ENCODE measurements at places on chromosomes 12 and 14.

DNA sequence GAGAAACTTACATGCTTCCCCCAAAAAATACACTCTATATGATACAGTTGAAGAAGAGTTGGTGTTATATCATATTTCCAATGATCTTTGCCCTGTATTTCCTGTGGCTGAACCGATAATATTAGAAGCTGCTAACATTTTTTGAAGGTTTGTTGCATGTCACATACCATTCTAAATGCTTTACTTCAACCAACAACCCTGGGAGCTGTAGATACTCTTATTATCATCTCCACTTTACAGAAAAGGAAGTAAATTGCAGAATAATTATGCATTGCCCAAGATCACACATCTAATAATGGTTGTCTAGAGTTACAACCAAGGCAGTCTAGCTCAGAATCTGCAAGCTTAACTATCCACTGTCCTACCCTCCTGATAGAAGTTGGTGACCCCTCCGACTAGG, 182.8 kb downstream of the NUAK1 start:
- DNase-seq = no peak

- DNase-seq = no peak
Measured at GRCh38 chr12:65640489-65640901, 183.8 kb upstream of the HMGA2 start.

- DNase-seq = no peak
Measured at GRCh38 chr14:65790172-65790815, 377.8 kb downstream of the FUT8 start.

- DNase-seq = peak; percentile 100
Measured at GRCh38 chr12:120317224-120318105, 10.1 kb downstream of the PLA2G1B start.

- no peak for DNase-seq
Measured at GRCh38 chr14:44960146-44960545, 1.6 kb downstream of the KLHL28 start.

DNA sequence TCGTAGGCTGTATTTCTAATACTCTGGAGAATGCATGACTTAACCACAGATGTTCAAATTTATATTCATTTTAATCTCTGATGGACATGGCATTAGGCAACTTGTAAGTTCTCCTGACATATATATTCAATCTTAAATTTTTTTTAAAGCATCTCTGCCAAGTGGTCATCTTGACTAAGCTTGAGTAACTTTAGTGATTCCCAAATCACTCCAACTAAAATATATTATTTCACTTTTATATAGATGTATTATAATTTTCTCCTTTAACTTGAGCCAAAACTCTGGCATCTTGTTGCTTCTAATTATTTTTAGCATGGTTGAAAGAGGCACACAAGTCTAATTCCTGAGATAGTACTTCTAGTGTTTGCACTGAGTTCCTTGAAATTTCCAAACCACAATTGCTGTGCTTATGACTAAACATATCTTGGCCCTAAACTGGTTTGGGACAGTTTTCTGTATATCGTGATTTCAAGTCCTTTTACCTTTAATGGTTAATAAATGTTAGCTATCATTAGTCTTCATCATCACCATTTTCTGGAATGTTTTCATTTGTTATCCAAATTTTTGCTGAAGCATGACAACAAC, 8.4 kb downstream of the LRFN5 start:
- DNase-seq = no peak

DNA sequence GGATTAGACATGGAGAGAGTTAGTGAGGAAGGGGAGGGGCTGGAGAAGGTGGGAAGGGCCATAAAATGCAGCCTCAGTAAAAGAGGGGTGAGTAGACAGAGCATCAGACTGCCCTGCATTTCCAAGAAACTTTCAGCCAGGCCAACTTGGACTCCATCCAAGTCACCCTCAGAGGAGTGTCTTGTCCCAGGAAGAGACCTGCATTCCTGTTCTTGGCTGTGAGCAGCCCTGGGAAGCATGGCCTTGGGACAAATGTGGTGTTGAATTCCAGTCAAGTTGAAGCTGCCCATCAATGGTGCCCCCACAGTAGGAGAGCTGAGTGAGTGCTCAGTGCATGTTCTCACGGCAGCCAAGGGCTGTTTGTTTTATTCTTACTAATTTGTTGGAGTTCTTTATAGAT, 35.0 kb upstream of the TUNAR start:
- DNase-seq = no peak

DNA sequence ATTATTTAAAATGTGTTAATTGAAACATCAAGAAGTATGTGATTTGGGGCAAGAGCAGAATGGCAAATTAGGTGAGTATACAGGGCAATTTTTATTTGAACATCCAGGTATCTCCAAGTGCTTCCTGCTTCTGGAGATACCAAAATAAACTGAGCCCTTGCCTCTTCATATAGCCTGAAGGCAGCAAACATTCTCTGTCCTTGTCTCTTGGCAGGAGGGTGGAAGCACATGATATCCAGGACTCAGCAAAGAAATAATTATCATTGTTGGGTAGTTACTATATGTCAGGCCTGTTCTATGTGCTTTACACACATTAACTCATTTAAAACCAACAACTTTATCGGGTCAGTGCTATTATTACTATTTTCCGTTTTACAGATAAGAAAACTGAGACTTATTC, 12.5 kb downstream of the LIN7A start:
- no peak for DNase-seq

- DNase-seq = no peak
Measured at GRCh38 chr12:127791217-127791616, 475.8 kb upstream of the TMEM132C start.

DNA sequence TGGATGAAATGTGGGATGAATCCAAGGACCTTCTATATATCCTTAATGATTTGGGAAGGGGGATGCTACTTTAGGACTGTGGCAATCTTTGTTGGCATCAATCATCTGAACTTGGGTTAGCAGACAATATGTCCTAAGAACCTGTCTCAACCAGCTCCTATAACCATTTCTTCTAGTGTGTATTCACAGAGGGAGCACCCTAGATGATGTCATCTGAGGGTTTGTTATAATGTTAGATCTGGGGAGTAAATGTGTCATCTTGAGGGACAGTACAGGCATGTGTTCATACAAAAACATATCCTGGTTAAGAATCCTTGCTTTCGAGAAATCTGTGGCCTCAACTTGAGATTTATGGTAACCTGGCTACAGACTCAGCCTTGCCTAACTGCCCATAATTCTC, 41.9 kb upstream of the NFKBIA start:
- no peak for DNase-seq

- DNase-seq = no peak
Measured at GRCh38 chr14:62694075-62694474, 351.2 kb downstream of the KCNH5 start.

DNA sequence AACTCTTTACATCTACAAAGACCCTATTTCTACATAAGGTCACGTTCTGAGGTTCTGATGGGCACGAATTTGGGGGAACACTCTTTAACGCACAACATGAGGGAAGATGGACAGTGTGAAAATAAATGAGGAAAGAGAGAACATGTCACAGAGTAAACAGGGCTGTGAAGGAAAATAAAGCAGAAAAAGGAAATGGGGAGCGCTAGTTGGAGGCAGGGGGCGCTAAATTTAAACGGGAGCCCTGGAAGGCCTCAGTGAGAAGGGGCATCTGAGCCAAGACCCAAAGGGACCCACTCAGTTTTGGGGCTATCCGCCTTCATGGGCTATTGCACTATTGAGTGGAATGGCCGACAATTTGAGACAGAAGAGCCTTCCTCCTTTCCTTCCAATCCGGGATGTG, 50.5 kb downstream of the PLXNC1 start:
- no peak for DNase-seq

- DNase-seq = no peak
Measured at GRCh38 chr12:86367137-86367536, 110.9 kb upstream of the MGAT4C start.

- DNase-seq = no peak
Measured at GRCh38 chr14:23365036-23365731, at the start of gene EFS. Gene EFS, minus strand, starts transcription at chr14:23365172. Its CDS starts 147 bp downstream, at chr14:23365025.

DNA sequence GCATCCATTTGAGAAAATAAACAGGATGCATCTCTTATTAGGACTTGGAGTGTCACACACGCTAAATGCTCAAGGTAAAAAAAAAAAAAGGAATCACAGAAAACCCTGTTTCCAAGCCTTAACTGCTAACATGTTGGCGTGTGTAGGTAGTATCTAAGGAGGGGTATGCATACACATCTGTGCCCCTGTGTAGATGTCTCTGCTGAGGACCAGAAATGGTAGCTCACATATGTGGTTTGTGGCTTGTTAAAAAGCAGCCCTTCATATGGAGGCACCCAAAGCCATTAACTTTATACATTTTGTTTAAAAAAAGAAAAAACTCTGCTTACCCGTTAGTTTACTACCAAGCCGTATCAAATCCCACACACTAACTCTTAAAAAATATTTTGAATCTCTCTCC, 314.1 kb downstream of the SNAPC1 start:
- no peak for DNase-seq

DNA sequence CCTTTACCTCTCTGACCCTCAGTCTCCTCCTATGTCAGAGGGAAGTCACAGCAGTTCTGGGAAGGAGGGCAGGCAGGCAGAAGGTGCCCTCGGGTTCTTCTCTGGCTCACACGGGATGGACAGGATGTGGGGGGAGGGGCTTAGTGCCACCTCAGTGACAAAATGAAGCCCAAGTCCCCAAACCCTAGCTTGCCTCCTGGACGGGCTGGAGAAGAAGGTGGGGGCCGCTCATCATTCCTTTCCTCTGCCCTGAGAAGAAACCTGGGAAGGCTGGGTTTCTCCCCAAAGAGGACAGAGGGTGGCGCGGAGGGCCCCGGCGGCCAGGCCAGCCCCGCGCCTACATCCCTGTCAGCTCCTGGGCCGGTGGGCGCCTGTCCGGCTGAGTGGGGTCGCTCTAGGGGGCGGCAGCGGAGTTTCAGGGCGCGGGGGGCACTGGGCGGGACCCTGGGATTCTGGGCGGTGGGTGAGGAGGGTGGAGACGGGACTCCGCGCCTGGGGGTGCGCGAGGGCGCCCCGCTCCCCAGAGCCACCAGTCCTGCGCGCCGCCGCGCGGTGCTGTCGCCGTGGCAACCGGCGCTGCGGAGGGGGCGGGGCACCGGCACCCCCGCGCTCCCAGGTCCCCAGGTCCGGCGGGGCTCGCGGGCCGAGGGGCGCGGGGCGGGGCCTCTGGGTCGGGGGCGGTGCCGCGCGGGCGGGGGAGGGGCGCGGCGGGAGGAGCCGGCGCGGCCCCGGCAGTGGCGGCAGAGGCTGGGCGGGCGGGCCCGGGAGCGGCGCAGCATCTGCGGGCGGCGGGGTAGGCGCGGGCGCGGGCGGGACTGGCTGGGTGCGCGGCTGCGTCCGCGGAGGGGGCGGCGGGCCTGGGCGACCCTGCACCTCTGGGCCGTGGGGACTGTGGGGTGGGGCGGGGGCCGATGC, at the start of gene TMEM121:
Gene TMEM121, plus strand, starts transcription at position 723 of the 915 bp plus-strand sequence. CDS start 2,252 bp downstream, outside the sequence.
- DNase-seq = no peak

DNA sequence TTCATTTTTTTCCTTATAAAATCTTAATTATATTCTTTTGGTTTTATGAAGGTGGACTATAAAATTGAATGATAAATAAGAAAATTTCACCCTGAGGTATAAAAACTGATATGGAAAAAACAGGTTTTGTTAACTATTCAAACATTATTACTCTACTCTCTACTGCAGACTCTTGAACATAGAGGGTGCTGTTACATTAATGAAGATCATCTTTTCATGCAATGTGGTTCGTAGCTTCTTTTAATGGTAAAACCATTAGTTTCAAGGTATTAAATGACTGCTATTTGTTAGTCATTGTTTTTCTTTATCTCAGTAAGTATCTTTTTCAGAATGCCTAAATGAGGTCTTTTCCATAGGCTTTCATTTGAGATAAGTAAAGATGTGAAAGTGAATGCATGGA, 510.4 kb downstream of the SLC16A7 start:
- DNase-seq = no peak

GRCh38 chr14:75989134-75989533, 3.6 kb downstream of the IFT43 start:
- no peak for DNase-seq

DNA sequence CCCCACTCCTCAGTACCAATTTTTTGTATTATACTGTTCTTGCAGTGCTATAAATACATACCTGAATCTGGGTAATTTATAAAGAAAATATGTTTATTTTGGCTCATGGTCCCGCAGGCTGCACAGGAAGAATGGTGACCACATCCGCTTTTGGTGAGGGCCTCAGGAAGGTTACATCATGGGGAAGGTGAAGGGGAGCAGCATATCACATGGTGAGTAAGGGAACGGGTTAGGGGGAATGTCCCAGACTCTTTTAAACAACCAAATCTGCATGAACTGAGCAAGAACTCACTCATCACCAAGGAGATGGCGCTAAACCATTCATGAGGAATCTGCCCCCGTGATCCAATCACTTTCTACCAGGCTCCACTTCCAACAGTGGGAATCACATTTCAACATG, 40.0 kb downstream of the OSBPL8 start:
- no peak for DNase-seq

GRCh38 chr12:14618983-14619382, 51.3 kb upstream of the PLBD1 start:
- DNase-seq = no peak

GRCh38 chr12:120584343-120585149, 3.3 kb upstream of the POP5 start:
- peak; percentile 34 for DNase-seq

- DNase-seq = no peak
Measured at GRCh38 chr12:19710811-19711793, 271.8 kb downstream of the AEBP2 start.

- no peak for DNase-seq
Measured at GRCh38 chr12:116631619-116632018, 72.4 kb downstream of the MAP1LC3B2 start.

All from activated T-cell treated with anti-CD3 and anti-CD28 coated beads for 1 hour (primary cell).